ENCODE measurements at places on chromosomes 3 and 15.

DNA sequence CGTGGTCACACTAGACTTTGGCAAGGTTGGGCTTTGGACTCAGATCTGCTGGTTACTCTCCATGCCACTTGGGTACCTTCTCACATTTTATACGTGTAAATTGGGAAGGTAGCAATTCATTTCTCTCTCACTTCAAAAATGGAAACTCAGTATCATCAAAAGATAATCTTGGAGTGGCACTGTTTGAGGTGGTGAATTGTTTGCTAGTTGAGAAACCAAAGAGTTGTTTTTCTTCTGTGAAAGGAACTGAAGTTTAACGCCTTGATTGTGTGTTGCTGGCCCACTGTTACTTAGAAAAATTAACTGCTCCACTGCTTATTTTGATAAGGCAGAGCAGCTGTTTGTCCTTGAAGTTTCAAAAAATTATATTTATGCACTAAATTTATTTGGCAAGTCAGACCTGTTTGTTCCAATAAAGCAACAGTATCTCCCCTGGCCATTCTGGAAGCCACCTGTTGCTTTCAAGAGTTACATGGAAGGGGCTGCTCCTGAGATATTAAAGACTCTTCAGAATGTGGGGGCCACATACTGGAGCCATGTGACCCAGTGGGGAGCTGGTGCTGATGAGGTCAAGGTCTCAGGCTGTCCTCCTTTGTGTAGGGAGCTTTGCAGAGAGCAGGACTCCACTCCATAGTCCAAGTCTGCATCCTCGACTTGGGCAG lies 16.2 kb downstream of the PLCL2 start:
- no peak for DNase-seq

GRCh38 chr3:64038253-64038767 lies 15.0 kb upstream of the PSMD6 start:
- no peak for DNase-seq

DNA sequence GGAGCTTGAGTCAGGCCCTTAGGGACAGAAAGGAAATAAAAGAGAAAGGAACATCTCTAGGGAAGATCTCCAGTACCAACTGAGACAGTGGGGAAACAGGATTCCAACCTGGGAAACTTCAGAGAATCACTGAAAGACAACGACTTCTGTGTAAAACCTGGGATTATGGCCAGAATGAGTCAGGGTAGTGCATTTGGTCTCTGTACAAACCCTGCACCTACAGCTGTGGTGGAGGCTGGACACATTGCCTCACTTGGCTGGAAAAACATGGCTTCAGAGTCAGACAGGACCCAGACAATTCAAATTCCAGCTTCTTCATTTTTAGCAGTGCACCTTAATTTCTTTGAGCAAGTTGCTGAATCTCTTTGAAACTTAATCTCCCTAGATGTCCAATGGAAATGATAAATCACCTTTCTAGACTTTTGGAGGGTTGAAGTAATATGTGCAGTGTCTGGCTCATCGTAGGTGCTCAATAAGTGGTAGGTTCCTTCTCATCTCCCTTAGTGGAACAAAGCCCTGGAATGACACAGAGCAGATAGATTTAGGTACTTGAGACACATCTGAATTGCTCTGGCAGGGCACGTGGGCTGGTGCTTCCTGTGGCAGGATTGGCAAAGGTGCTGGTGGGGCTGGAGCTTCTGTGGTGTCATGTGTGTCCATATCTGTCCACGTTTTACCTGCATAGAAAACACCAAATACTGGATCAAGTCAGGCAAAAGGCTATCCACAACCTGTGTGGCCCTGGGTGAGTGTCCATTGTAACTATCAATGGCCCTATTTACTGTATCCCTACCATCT lies 6.1 kb upstream of the CLSTN2 start:
- DNase-seq: no peak

DNA sequence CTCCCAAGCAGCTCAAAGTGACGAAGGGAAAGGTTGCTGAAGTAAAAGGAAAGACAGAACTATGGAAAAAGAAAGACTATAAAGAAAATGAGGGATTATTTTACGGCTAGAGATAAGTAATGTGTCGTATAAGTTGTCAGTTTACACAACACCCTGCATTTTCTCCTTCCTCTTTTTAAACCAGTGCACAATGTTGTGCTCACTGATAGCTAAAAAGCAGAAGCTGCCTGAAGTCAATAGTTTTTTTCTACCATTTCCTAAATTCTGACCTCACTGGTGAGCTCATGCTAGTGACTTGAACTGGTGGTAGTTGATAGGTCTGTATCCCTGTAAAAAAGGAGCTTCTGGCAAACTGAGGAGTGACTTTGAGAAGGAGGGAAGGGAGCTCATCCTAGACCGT lies 368.6 kb upstream of the GBE1 start:
- DNase-seq: peak; percentile 71

DNA sequence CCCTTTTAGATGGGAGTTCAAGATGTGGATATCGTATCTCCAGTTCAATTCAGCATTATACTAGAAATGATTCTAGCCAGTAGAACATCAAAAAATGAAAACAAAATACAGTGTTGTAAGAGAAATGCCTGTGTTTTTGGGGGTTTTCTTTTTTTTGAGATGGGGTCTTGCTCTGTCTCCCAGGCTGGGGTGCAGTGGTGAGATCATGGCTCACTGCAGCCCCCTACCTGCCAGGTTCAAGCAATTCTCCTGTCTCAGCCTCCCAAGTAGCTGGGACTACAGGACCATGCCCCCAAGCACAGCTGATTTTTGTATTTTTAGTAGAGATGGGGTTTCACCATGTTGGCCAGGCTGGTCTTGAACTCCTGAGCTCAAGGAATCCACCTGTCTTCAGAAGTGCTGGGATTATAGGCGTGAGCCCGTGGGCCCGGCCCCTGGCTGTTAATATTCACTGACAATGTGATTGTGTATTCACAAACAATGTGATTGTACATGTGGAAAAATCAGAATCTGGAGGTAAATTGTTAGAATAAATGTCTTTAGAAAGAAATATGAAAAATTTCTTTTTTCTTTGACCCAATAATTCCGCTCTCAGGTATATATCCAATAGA lies 59.0 kb downstream of the ARIH1 start:
- DNase-seq: no peak

- no peak for DNase-seq
Observed at GRCh38 chr3:37594873-37595783, 266.6 kb upstream of the CTDSPL start.

DNA sequence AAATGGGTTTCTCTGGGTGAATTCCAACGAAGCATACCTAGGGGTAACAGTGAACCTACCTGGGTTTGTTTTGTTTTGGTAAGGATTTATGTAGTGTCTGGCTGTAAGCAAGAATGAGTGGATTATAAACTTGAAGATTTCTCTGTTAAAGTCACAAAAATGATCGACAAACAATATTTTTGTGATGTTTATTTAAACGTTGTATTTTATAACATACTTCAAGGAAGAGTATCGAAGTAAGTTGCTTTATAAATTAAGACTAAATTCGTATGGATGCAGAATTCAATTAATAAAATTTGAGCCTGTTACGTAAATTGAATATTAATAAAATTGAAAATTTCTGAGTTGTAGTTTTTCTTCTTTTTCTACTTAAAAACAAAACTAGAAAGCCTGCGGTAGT lies 982 bp upstream of the ZDHHC23 start:
- no peak for DNase-seq

- DNase-seq: peak; percentile 16
Observed at GRCh38 chr3:86794361-86795065, 196.4 kb downstream of the VGLL3 start.

DNA sequence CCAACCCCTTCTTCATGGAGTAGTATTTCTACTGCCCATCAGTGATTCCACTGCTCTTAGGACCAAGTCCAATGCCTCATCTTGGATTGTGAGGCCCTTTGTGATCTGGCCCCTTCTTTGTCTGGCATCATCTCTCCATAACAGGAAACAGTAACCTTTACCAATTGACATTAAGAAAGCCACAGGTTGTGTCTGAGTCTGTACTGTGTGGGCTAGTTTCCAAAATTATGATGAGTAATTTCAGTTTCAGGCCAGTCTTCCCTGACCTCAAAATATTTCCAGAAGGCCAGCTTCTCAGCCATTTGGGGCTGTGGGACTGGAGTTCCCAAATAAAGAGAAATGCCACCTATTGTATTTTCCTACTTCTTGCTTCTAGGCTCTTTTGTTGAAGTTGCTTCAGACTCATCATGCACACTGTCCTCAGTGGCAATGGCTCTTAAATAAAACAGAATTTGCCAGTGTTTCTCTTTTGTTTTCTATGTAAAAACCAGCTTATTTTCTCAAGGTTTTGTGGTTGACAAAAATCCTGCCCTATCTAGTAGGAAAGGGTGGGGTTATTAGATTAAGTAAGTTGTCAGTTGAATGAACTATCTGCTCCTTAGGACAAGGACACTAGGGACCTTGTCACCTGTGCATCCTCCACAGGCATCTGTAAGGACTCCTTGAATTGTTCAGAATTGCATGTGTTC lies 47.0 kb upstream of the ACKR4 start:
- DNase-seq: no peak

DNA sequence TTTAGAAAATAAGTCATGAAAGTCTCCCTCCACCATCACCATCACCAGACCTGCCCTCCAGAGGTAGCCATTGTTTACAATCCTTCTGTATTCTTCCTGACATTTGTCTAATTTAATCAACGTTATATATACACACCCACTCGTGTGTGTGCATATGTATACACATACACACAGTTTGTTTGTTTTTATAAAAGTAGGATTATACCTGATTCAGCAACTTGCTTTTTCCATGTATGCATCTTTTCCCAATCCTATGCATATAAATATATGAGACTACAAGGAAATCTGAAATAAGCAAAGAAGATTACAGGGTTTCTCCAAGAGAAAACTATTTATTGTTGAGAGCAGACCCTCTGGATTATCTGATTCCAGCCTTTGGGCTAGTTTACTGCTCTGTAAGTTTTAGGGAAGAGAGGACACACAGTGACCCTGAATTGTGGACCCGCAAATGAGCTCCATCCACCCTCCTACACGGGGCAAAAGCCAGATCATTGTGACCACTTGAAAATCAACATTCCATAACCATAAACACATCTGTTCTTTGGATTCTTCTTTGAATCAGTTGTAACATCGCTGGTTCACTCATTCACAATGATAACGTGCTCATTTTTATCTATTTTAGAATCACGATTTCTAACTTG lies 104.3 kb downstream of the CPN2 start:
- no peak for DNase-seq
